CD4-positive, alpha-beta memory T cell (primary cell): ENCODE measurements at places on chromosomes 12 and 14.

GRCh38 chr12:63440048-63440447, 228.2 kb downstream of the DPY19L2 start:
- DNase-seq, result no peak

- no peak for DNase-seq
These were observed 397.5 kb upstream of the PDE3A start for GRCh38 chr12:19970821-19971220.

DNA sequence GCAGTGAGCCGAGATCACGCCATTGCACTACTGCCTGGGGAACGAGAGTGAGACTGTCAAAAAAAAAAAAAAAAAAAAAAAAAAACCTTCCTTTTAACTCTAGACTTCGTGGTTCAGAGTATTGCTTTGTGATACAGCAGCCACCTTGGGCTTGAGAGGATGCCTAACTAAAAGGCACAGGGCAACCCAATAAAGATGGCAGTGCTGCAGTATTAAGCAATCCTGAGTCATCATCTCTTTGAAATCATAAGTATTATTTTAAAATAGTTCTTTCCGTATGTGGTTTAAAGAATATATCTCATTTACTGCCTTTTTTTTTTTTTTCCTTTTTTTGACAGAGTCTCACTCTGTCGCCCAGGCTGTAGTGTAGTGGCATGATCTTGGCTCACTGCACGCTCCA, 116.1 kb downstream of the PLEKHA5 start:
- DNase-seq, result no peak

GRCh38 chr12:51980051-51980808, 26.5 kb upstream of the TAMALIN start:
- DNase-seq, result peak; percentile 63
